Endothelial cell of umbilical vein (primary cell): ENCODE measurements at places on chromosomes 1 and 21. TPM values are rescaled to one million over a fixed set of nuclear protein-coding genes. Genes with fewer than 3 reads are reported as not detected.

LCE3C gene
- not detected in 2 replicates for polyA plus RNA-seq

FLG2 gene
- not detected in 2 replicates for polyA plus RNA-seq

DNA sequence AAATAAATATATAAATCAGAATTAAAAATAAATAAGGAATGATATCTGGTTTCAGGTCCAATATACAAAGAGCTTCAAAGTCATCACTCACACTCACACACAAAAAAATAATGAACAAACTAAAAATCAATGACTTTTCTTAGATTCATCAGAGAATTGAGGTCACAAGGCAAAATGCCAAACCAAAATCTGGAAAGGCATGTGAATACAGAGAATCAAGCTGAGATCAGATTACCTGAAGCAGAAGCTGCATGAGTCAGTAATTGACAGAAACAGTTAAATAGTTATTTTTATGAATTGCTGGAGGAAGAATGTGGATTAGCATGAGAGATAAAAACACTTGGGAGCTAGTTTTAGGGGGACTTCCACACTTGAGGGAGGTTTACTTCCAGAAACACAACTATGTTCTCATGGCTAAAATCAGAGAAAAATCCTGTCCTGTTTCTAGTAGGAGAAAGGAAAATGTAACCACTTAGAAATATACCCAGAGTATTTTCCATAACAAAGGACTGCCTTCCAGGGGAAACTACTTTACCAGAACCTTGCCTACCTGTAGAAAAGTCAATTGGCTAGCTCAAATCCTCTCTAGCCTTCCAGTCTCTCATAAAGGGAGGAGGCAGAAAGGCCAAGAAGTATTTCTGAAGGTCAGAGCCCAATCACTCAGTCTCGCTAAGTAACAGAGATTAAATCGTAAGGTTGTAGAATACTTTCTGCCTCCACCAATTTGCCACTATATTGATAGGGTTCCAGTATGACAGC lies 536.6 kb upstream of the NR5A2 start:
- DNase-seq, result no peak

DNA sequence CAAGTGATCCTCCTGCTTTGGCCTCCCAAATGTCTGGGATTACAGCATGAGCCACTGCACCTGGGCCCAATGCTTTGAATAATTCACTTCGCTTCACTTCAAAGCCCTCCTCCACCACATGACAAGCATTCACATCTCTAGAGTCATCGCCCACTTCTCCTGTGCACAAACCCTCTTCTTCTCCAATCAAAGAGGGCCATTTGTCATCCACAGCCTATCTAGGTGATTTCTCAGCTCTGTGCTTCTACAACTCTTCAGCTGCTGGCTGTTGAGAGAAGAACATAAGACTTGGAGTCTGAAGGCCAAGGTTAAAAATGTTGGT lies 20.1 kb upstream of the PSMB2 start:
- DNase-seq, result no peak

DMAP1 gene
- 62.8 and 63.2 TPM in 2 replicates for polyA plus RNA-seq
